ENCODE measurements at places on chromosomes 13 and 19.

DNA sequence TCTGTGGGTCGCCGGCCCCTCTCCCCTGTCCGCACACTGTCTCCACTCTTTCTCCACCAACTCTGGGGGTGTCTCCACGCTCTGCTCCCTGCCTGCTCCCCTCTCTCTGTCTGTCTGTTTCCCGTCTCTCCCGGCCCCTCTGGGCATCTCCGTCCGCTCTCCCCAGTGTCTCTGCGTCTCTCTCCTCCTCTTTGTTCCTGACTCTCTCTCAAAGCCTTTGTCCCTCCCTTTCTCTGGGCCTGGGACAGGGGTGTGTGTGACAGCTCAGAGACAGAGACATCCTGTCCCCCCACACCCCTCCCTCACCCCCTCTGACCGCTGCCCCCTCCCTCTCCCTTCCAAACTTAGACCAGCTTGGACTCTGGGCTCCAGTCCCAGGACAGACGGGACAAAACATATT lies 668 bp upstream of the SBK3 start:
- no peak for DNase-seq

GRCh38 chr19:12778017-12778904 lies 2.9 kb upstream of the HOOK2 start:
- DNase-seq: peak; percentile 23

DNA sequence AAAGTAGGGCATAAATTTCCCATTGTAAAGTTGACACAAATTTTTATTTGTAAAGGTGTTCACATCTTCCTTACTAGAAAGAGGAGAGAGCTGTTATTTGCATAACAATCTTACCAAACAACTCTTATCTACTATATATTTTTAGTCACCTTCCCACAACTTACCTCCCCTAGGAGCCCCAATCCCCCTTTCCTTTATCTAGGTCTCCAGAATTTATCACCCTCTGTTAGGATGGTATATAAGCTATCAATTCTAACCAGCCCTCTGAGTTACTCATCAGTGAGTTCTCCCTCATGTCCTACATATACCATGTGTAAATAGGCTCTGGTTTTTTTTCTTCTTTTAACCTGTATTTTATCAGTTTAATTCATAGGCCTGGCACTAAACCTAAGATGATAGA lies 62.2 kb downstream of the DCT start:
- no peak for DNase-seq

- DNase-seq: no peak
These were observed 438.7 kb upstream of the ARGLU1 start for GRCh38 chr13:107006661-107007060.

DNA sequence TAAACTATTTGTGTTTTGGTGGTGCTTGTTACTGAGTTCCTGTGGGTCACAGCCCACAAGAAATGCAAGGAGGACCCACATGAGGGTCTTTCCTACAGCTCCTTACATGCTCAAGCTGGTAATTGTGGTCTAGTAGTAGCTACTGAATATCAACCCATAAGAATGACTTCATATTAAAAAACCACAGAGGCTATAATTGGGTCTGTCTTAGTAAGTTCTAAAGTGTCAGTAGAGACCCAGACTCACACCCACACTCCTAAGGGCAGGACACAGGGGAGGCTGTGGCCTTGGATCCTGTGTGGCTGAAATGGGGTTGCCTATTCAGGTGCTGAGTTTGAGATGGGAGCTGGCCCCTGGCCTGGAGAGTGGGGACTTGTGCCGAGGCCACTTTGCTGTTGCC lies 19.6 kb downstream of the TFDP1 start:
- DNase-seq: no peak

DNA sequence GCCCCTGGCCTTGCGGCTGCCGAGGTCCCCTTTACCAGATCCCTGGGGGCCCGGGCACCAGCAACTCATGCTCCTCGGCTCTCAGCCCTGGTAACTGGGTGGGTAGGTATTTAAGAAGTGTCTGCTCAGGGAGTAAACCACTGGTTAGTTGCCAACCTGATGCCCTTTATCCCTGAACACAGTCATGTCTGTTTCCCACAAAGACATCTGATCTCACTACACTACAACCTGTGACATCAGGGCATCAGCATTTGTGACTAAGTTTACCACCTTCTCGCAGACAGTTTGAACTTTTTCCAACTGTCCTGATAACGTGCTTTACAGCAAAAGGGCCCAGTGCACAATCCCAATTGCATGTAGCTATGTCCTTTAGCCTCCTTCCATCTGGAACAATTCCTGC lies 22.0 kb downstream of the GGACT start:
- DNase-seq: no peak

GRCh38 chr19:51450730-51451307 lies 7.4 kb downstream of the SIGLEC8 start:
- no peak for DNase-seq

DNA sequence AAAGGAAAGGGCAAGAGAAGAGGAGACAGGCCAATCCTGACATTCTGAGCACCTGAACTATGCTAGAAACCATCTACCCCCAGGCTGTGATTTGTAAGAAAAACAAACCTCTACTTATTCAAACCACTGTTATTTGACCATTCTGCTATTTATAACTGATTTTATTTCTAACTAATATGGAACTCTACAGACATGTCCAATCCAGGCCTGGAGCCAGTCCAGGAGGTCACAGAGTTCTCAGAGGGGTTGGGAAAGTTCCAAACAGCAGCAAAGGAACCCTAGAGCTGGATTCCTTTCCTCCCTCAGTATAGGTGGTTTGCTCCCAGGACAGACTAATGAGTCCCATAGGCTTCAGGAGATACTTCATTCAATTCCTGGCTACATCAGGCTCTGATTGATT lies 24.2 kb downstream of the SIAH3 start:
- no peak for DNase-seq

DNA sequence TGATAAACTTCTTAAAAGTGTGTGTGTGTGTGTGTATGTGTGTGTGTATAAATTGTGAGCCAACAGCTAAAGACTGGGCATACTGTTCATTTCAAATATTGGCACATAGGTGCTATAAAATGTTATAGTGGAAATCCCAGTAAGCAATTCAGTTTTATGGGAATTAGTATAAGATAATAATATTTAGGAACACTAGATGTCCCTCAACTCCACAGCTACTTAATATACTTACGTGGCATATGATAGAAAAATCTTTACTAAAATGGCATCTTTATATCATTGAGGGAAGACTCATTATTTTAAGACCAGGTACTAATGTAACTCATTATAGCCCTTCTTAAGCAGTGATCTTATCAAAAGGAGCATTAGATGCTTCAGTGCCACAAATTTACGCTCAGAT lies 266.2 kb downstream of the MAB21L1 start:
- DNase-seq: no peak

DNA sequence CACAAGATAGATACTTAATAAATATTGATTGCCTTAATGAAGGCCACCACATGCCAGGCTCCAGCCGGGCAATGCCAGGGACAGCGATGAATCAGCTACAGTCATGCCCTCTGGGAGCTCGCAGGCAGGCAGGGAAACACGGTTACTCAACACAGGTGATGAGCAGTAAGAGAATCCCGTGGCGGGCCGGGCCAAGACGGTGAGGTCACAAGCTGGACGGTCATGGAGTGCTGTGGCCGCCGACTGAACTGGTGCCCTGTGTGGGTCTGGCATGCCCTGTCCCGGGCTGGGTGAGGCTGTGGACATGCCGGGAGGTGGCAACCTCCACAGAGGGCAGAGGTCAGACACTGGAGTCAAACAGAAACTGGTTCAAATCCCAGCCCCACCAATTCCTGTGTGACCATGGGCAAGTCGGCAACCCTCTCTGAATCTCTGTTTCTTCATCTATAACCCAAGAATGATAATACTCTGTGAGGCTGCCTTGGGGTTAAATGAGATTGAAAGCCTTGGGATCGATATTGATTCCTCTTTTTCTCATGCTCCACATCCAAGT lies 13.2 kb upstream of the PAK4 start:
- no peak for DNase-seq

- no peak for DNase-seq
These were observed 80.2 kb downstream of the IRS2 start for GRCh38 chr13:109706015-109706715.

GRCh38 chr19:426725-427445 lies 17.9 kb upstream of the C2CD4C start:
- no peak for DNase-seq

DNA sequence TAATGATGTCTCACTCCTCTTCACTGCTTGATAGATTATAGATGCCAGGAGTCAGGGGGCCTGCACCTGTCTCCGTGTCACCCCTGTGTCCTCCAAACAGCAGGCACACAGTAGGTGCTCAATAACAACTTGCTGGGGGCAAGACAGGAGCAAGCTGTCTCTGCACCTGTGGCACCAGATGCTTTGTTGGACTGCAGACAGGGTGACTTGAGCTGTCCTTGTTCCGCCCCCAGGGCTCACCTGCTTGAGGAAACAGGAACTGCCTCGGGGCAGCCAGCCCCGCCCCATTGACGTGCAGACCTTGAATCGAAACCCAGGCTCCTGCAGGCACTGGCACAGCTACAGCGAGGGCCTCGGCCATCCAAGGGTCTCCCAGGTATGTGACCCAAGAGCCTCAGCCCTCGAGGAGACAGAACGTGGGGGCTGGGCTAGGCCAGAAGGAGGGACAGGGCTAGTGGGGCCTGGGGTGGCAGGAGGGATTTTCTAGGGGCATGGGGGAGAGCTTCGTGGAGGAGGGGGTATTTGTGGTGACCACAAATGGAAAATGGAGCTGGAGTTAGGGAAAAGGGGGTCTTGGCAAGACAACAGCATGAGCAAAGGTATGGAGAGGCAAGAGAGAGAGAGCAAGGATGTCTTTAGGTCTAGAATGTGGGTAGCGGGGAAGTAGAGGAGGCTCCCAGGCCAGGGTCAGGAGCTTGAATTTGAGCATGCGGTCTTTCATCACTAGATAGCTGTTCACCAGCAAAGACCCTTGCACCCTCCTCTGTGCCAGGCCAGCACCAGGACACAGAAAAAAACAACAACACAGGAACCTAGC lies at the start of gene HSH2D:
HSH2D (plus strand) TSS at position 287 of the 817 bp plus-strand sequence. CDS start 5,066 bp downstream, outside the sequence.
- DNase-seq: peak; percentile 59

DNA sequence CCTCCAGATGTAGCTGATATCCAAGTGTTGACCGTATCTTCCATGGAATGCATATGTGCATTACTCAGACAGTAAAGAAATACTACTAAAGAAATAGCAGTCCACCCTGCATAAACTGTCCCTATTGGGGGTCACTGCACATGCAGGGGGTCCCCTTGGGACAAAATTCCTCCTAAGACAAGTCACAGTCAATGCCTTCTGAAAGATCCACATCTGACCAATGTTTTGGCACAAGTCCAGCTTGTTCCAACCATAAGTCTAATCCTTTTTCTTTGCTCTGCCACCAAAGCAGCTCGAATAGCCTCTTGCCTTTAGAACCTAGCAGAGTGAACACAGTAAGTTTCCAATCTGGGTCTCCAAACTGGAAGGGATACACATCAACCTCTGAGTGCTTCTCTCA lies 87.9 kb downstream of the DIAPH3 start:
- no peak for DNase-seq

DNA sequence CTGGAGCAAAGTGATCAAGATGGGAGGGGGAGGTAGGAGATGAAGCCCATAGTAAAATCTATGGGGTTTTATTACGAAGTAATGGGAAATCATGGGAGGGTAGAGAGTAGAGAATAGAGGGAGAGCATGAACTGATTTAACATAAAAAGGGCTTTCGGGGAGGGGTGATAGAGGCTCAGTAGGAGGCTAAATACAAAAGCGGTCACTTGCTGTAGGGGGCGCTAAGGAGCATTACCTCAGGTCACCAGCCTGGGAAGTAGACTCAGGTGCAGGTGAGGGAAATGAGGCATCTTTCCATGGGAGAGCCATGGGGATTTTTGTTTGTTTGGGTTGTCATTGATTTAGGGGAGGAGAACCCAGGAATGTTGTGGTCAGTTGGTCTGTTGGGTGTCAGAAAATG lies 14.1 kb downstream of the KRTDAP start:
- DNase-seq: no peak

DNA sequence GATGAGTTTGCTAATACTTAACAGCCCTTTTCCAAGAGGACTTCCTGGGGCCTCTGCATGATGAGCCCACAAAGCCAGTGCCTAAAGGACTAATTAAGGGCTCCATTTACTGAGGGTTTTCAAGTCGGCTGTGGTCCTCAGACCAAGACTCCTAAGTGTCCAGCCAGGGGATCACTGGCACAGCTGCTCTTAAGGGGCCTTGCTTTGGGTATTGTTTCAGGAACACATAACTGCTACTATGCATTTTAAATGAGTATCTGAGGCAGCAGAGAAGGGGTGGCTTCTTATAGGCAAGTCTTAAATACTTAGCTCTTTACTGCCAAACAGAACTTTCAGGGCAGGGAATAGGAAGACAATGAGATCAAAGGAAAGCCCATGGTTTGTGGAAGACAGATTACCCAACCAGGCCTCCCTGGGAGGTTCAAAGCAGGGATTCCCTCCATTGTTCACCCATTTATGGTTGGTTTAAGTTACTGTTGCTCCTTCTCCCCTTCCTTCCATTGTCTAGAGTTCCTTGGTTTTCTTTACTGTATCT lies 61.9 kb downstream of the TNFRSF19 start:
- no peak for DNase-seq

DNA sequence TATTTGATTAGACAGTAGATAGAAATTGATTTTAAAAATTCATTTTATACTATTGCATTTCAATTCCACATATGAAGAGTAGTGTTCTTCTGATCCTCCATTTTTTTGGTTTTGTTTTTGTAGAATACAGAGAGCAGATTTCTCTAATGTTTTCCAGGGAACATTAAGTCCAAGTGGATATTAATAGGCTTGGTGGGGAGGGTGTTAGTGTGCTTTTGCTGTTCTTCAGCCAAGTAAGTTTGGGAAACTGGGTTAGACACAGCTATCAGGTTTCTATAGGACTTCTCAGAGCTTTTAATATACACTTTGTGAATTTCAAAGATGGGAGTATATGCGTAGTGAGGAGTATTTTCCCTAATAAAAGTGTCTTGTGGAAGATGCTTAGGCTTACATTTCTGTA lies 21.8 kb downstream of the NAA16 start:
- DNase-seq: no peak

DNA sequence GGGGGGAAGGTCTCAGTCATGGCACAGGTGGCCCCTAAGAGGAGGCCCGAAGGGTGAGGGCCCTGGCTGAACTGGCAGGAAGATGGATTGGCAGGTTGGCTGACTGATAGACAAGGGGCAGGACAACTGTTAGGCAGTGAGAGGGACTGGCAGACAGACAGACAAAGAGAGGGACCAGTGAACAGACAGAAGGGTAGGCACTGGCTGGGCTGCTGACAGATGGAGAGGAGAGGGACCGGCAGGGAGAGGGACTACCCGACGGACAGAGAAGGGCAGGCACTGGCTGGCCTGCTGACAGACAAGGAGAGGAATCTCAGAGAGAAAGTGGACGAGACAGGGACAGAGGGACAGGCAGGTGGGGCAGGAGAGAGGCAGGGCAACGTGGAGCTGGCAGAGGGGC lies 31.8 kb upstream of the EHD2 start:
- no peak for DNase-seq

GRCh38 chr13:87671753-87672605 lies 808 bp downstream of the SLITRK5 start:
- no peak for DNase-seq

- DNase-seq: no peak
These were observed 490.4 kb downstream of the DIAPH3 start for GRCh38 chr13:59673286-59673685.

Measured in stimulated activated CD8-positive, alpha-beta memory T cell treated with anti-CD3 and anti-CD28 coated beads, Interleukin-12 subunit alpha, Interleukin-12 subunit beta, amount 100 ng/mL, for 4 hours (primary cell).